ENCODE measurements at places on chromosomes 13 and 19. TPM values are rescaled to one million over a fixed set of nuclear protein-coding genes. Genes with fewer than 3 reads are reported as not detected.

- no peak for DNase-seq
These were observed 45.3 kb downstream of the TNFRSF19 start for GRCh38 chr13:23615395-23616081.

DNA sequence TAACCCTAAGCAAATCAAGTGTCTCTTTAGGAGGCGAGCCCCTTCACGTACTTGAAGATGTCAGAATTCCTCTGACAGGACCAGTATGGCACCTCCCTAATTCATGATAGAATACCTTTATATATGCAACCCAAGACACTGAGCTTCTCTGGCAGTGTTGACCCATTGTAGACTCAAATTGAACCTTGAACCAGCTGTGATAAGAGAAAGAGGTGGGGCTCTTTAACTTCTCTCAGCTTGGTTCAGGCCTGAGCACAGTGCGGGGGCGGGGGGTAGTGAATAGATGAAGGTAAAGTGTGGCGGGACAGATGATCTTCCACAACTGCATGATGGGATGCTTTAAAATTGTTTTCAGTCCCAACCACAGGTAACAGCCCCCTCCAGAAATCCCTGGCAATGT lies 12.1 kb downstream of the MBNL2 start:
- no peak for DNase-seq

Gene FXYD3
- polyA plus RNA-seq: 20.8 TPM

- DNase-seq: peak; percentile 23
These were observed 29.7 kb downstream of the NAXD start for GRCh38 chr13:110644892-110645521.

GRCh38 chr19:44367024-44367423 lies 10.5 kb upstream of the ZNF112 start:
- no peak for DNase-seq

Gene ERICH6B
- polyA plus RNA-seq: 3.2 TPM

Gene ZNF579
- 20.2 TPM for polyA plus RNA-seq

- no peak for DNase-seq
These were observed 50.7 kb downstream of the KLF2 start for GRCh38 chr19:16375157-16375935.

GRCh38 chr13:60654415-60654814 lies 257.4 kb downstream of the TDRD3 start:
- DNase-seq: peak; percentile 27

DNA sequence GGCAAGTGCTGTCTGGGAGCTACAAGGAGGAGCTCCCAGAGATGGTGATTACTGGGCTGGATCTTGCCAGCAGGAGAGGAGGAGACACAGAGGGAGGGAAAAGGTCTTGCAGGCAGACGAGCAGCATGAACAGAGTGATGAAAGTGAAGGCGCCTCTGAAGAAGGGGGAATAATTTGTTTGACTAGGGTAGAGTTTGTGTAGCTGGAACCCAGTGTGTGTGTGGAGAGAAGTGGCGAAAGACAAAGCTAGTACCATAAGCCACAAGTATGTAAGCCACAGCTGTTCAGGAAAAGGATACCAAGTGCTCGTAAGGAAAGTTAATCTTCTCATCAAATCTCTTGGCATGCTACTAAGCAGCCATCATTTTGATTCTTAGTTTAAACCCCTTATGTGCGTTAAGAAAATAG lies 5.4 kb downstream of the FLT1 start:
- no peak for DNase-seq

GRCh38 chr13:66922444-66922843 lies 307.7 kb downstream of the PCDH9 start:
- DNase-seq: no peak
